ENCODE measurements at places on chromosomes 4 and X.

DNA sequence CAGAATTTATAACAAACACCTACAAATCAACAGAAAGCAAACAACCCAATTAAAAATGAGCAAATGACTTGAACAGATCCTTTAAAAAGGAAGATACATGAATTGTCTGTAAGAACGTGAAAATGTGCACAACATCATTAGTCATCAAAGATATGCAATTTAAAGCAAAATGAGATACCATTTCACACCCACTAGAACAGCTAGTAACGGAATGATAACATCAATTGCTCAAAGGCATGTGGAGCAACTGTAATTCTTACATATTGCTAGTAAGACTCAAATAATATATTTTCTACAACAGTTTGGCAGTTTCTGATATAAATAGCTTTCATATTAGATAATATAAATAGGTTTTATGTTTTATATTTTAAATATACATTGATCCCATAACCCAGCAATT lies 82.5 kb downstream of the LCORL start:
- no peak for DNase-seq

GRCh38 chr4:183657564-183657963 lies 1.4 kb downstream of the RWDD4 start:
- DNase-seq: no peak

DNA sequence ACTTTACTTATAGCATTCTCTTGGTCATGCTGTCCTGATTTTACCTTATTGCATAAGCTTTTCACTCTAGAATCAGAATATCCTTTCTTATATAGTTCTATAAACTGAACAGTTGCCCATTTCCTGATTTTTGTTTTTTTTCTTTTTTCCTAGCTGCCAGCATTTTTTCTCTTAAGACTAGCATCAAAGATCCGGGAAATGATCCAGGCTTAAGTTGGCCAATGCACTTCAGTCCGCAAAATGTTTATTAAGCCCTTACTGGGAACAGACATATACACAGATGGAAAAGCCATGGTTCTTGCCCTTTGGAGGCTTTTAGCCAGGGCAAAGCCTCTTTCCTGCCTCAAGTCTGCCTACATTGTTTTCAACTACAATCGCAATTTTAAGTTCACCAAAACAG lies 10.1 kb upstream of the BMP2K start:
- DNase-seq: no peak

- no peak for DNase-seq
These were observed 235.6 kb downstream of the STIM2 start for GRCh38 chr4:27096142-27096824.

DNA sequence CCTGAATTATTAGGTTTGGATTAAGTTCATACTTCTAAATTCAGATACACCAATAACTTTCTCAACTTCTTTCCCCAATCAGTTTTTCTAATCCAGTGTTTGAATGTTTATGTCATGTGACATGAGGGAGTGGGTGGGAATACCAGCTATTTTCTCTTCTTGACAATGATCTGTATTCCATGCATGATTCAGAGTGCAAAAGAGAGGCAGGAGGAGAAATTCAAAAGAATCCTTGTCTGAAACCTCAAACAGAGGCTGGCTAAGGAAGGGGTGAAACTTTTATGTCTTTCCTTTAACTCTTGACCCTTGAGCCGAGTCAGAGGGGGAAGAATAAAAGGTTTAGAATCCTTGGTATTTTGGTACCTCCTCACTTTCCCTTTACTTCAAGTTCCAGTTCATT lies 544.7 kb downstream of the SPRY1 start:
- DNase-seq: no peak

GRCh38 chr4:147704846-147705245 lies 20.9 kb upstream of the PRMT9 start:
- DNase-seq: no peak

DNA sequence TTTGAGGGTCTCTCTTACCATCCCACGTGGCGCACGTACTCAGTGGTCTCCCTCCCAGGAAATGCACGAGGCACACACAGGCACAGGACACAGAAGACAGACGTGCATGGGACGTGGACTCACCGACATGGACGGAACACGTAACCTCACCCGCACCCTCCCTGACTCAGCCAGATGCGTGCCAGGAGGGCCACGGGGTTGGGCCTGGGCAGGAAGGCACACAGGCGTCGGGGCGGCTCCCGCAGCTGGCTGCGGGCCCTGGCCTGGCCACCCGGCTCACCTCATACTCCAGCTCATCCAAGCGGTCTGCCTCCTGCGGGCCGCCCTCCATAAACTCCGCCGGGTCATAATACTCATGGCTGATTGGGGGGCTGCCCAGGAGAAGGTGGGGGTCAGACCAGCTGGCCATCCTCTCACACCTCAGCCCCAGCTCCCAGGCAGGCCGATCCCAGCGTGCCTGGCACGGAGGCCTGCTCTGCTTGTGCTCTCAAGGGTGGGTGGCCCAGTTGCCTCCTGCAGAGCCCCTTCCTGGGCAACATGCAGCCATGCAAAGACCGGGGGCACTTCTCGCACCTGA lies 12.6 kb downstream of the SSR4 start:
- DNase-seq: no peak

GRCh38 chr4:170336238-170336775 lies 246.6 kb upstream of the AADAT start:
- DNase-seq: no peak

DNA sequence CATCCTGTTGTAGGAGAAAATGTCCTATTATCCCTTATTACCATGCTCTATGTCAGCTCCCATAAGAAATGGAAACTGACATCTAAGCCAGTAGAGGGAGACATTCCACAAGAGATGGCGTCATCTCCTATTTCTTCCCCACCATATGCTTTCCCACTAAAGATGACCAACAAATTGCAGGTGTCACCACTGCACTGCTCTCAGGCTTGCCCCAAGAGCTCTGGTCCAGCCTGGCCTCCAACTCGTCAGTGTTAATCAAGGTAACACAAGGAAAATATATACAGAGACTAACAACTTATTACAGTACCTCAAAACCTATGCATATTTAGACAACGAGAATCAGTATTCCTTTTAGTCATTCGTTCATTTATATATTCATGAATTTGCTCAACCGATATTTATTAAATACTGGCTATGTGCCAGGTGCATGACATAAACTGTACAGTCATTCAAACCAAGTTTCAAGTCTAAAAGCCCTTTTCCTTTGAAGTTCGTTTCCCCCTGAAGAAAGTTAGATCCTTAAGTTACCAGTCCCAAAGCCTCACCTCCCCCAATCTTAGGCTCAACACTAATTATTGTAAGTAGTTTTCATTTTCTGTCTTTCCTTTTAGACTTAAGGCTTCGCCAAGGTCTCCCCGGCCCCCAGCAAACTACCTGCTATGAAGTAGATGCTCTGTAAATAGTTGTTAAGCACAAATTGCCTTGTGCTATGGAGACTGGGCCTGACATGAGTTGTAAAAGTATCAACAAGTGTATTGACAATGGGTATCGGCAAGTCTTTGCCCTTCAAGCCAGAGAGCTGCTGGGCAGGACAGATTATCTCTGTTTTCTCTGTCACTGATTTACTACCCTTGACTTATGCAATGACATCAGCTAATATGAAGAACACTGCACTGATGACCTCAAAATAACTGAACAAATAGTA lies 3.1 kb upstream of the FGB start:
- peak; percentile 61 for DNase-seq

DNA sequence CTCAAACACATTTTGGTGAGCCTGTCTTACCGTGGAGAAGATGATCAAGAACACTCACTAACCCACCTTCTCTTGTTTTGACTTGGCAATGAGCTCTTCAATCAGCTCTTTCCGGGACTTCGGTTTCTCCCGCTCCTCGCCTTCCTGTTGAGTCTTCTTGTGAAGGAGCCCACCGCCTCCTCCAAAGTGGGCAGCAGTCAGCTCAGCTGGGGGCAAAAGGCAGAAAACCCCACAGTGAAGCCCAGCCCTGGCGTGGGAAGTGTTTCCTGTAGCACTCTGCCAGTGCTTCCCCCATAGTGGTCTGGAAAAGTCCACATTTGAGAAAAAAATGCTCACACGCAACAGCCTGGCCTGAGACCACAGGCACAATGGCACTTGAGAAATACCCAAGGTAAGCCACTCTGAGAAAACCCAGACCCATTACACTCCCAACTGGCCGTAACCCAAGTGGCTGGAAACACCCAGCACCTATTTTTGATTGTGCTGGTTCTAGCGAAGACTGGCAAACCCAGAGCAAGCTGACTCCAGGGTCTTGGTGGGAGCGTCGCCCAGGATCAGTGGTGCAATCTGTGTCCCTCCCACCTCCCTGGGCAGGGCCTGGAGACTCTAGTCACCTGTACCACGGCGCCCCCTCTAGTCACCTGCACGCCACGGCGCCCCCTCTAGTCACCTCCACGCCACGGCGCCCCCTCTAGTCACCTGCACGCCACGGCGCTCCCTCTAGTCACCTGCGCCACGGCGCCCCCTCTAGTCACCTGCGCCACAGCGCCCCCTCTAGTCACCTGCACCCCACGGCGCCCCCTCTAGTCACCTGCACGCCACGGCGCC lies 8.6 kb downstream of the NOP14 start:
- DNase-seq: no peak

DNA sequence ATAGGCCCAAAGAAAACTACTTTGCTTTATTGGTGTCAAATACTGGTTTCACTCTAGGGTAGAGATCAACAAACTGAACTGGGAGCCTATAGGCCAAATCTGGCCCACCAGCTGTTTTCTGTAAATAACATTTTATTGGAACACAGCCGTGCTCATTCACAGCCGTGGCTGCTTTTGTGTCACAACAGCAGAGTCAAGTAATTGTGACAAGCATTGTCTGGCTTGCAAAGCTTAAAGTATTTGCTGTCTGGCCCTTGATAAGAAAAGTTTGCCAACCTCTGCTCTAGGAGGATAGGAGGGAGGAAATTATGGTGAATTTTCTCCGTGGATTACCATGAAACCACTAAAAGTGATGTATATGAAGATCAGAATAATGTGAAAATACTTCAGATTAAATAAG lies 53.4 kb downstream of the GPAT3 start:
- no peak for DNase-seq

DNA sequence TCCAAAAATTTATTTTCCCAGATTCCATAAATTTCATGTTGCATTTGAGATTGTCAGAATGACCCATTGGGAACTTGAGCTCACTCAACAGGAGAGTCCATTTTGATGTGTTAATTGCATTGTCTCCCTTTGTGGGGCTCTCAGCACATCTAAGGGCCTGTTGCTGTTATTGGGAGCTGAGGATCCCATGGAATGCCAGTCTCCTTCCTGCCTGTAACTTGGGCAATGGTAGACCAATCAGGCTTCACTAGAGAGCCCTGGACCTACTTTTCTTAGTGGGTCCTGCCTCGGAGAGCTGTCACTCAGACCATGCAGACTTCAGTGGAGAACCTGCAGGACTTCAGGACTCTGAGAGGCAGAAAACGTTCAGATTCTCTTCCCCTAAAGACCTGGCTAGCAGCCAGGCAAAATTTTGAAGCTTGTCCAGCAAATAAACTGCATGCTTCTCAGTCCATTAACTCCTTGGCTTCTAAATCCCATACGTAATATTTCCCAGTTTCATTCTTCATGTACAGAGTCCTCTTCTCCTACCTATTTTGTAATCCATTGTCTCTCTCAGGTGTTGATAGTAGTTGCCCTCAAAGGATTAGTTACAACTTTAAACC lies 25.1 kb downstream of the OCRL start:
- DNase-seq: no peak

- DNase-seq: no peak
These were observed 513.7 kb downstream of the RPA4 start for GRCh38 chrX:97397371-97397770.

DNA sequence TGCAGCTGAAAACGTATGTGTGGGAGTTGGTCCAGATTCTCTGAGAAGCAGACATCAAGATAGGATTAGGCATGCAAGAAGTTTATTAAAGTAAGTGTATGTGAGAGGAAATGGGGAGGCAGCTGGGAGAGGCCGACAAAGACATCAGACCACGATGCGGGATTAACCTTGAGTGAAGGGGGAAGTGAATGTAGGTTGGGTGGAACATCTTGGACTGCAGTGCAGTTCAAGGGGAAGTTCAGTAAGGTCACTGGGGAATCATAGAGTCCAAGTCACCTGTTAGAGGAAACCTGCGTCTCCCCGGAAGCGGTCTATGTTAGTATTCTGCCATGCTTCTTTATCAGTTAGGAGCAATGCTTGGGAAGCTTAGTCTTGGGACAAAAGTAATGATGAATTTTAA lies 22.0 kb downstream of the CXCL8 start:
- no peak for DNase-seq

- no peak for DNase-seq
These were observed 1865.5 kb upstream of the TENM3 start for GRCh38 chr4:180377741-180378140.

DNA sequence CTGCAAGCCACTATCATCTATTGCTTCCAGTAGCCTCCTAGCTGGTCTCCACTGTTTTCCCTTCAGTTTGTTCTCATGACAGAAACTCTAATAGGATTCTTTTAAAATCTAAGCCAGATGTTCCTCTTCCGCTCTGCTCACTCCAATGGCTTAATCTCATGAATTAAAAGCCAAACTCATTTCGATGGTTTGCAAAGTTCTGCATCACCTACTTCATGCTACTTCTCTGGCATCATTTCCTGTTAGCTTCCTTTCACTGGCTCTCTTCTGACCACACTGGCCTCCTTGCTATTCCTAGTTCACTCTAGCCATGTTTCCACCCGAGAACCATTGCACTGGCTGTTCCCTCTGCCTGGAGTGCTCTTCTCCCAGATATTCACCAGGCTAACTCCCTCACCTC lies 102.0 kb upstream of the LSM6 start:
- no peak for DNase-seq

DNA sequence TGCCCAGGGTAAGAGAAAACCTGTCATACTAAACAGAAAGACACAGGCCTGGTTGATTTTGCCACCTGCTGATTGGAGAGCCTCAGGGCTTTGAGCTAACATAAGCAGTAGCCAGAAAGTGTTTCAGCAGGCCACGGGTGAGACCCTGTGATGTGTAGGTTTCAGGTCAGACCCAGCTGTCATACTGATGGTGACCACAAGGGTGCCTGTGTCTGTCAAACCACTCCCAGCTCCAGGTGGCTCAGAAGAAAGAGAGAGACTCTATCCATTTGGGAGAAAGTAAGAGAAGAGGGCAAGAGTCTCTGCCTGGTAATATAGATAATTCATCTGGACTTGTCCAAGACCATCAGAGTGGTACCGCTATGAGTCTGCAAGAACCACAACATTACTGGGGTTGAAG lies 72.8 kb upstream of the NLRP2B start:
- DNase-seq: no peak

GRCh38 chrX:107760304-107761077 lies 15.1 kb downstream of the TSC22D3 start:
- no peak for DNase-seq

DNA sequence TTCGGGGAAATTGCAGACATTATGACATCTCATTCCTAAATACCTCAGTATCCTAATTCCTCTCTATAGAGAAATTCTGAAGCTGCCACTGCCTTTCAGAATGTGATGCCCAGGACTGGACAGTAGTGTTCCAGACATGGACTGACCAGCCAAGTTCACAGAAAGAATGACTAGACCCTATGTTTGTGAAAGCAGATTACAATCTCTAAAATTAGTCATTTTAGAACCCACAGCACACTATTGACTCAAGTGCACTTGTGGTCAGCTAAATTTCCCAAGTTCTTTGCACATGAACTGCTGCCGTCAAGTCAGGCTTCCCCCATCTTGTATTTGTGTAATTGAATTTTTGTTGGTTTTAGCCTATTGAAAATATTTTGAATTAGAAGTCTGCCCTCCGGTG lies 81.0 kb upstream of the ESX1 start:
- DNase-seq: no peak

GRCh38 chr4:165364452-165365080 lies 14.2 kb upstream of the CPE start:
- DNase-seq: peak; percentile 91

- no peak for DNase-seq
These were observed 17.3 kb downstream of the SMPX start for GRCh38 chrX:21740329-21741274.

- DNase-seq: peak; percentile 54
These were observed 18.4 kb upstream of the STK26 start for GRCh38 chrX:132004728-132005127.

All from islet precursor cell (in vitro differentiated cells).